ENCODE measurements at places on chromosomes 3 and 15.

- DNase-seq = no peak
These were observed 67.2 kb downstream of the BOC start for GRCh38 chr3:113278599-113278955.

GRCh38 chr3:186991470-186991869 lies 61.1 kb downstream of the ST6GAL1 start:
- DNase-seq = no peak

DNA sequence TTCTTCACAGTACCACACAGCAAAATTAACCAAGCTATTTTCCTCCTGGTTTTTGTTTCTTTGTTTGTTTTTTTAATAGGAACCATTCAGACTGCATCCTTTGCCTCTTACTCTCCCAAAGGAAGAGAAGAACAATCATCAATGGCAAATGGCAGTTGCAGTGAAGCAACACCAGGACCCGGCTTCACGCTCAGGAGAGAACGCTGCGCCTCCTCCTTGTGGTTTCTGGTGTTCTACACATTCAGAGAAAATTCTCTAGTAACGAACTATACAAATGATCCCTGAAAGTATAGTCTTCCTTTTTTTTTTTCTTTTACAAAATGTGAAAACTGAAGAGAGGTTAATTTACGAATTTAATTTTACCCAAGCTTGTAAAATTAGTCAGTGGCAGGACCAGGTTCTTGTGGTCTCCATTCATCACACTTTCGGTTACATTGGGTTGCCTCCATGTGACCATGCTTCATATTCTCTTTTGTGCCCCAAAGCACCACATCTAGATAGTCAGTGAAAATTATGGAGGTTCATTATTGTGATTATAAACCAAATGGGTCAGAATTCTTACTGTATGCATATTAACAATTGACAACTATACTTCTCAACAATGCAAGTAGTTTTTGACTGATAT lies 10.6 kb upstream of the MINDY2 start:
- no peak for DNase-seq

GRCh38 chr3:67405193-67405592 lies 249.2 kb downstream of the SUCLG2 start:
- no peak for DNase-seq

- no peak for DNase-seq
These were observed 23.3 kb downstream of the ST3GAL6 start for GRCh38 chr3:98786364-98787006.

- no peak for DNase-seq
These were observed 64.6 kb downstream of the CPN2 start for GRCh38 chr3:194286375-194287146.

DNA sequence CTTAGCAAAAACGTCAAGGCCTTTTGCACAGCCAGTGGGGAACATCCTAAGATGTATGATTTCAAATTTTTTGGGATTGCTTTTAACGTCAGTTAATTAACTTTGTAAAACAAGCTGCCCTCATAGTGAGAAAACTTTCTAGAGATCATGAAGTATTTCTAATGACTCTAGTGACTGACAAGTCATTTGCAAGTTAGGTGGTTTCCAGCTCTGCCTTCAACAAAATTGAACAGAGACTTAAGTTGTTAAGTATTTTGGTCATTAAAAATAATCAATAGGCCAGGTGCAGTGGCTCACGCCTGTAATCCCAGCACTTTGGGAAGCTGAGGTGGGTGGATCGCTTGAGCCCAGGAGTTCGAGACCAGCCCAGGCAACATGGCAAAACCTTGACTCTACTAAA lies 71.2 kb downstream of the CHDH start:
- DNase-seq = no peak

- DNase-seq = no peak
These were observed 59.8 kb upstream of the THSD4 start for GRCh38 chr15:71055461-71055860.

- no peak for DNase-seq
These were observed 32.5 kb downstream of the TPRG1 start for GRCh38 chr3:189204167-189204866.

DNA sequence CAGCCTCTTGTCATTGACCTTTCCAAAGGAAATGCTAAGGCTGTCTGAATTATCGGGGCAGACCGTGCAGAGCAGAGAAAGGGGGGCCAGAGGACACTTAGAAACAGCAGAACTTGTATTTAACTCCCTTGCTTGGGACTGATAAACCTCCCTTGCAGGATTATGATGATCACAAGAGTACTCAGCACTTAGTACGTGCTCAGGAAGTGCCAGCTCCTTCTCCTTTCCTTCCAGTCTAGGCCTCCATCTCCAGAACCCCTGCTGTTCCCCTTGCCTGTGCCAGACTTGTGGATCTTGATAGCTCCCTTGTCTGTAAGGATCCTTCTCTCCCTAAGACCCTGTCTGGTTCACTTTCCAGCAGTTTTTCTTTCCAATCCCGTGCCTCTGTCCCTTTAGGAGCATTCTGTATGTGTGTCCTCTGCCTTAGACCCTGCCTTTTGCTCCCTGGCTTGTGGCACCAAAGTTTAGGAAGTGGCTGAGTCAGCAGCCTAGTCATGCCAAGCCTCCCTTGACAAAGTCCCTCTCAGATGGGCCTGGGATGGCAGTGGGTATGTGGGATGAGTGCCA lies 747 bp downstream of the SORD start:
- no peak for DNase-seq

- no peak for DNase-seq
These were observed 36.7 kb upstream of the SLC7A14 start for GRCh38 chr3:170622369-170623159.

DNA sequence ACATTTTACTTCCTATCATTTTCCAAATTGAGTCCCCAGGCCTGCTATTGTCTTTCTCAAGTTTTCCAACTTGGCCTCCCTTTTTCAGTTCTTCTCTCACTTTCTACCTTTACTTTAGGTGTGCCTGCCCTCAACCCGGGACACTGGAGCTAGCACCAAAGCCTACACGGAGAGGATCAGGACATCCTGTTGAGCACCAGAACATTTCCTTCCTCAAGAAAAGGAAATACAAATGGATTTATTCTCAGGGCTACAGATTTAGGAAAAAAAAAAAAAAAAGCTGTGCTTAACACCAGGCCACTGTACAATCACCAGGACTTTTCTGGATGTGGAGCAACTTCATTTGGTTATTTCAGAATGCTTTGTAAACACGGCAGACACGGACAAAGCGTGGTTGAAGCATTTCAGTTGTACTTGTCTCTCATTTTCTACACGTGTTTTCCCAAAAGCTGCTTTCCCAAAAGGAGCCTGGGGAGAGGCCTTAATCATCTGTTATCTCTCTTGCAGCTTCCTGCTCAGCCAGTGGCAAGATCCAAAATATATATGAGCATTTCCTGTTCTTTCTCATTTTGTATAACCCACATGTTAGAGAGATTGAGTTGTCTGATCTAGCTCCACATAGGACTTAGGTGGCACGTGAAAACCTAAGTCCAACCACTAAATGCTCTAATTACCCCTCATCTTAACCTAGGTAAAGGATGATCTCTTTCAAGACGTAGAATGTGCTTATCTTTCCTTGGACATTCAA lies 15.5 kb upstream of the ATP1B3 start:
- DNase-seq = no peak

DNA sequence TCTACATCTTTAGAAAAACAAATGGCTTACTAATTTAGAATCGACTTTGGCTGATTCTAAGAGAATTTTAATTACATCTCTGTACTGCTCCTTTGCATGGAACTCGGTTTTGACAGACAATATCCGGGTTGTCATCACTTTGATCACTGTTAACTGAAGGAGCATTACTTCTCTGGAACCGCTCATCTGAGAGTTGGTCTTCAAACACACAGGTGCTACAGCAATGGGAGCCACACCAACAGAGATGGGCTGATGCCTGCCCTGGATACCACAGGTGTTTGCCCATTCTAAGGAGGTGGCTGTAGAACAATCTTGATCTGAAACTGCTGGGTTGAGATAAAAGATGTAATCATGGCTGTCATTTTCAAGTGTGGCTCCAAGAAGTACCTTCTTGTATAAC lies 21.6 kb downstream of the LINS1 start:
- no peak for DNase-seq

DNA sequence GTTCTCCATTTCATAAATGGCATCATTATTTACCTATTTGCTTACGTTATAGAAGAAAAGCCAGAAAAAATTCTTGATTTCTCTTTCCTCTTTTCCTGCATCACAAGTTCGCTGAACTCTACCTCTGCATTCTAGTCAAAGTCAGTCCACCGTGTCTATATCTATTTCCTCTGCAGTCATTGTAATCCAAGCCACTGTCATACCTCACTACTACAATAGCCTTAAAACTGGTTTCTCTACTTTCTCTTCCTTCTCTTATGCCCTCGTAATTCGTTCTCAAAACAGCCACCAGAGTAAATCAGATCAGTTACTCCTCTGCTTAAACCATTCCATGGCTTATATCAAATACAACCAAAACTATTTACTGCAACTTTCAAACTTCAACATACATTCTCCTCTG lies 13.4 kb upstream of the FAM81A start:
- DNase-seq = no peak

- no peak for DNase-seq
These were observed 224.1 kb downstream of the TPRG1 start for GRCh38 chr3:189395825-189396224.

DNA sequence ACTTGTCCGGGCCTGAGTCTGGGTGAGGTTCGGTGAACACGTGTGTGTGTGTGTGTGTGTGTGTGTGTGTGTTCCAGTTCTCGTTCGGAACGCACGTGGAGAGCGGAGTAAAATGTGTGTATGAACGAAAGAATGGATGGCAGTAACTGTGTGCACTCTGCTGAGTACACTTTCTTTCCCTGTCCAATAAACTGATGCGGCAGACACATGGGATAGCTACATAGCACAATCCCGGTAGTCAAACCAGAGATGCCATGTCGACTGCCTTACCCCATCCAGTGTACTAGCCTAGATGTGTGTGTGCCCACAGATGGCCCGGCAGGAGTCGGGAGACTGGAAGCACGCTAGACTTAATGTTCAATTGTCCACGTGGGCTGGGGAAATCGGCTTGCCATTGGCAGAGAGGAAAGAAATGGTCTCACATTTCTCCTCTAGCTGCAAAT lies 507 bp upstream of the GOLIM4 start:
- no peak for DNase-seq

DNA sequence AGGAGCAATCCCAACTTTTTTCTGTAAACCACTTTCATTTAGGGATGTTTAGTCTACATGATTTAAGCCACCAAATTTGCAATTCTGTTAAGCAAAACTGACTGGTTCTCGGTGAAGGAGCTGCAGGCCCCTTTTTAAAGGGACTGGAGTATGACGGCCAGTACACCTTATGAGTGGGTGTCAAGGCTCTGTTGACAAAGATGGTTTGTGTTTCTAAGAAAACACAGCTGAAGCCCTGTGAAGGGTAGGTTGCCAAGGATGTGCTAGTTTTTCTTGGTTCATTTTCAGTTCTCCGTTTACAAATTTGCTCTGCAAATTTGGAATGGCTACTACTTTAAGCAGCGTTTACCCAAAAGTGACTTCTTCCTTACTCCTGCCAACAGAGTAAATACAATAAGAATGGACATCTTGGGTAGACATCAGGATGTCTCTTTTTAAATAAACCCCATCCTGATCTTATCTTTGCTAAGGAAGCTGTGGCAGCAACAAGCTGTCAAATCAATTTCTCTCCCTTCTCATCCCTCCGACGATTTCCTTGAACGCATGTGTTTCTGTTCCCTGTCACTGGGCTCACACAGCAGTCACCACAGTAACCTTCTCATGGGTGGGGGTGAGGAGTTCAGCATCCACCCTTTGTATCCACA lies 58.2 kb upstream of the CMTM8 start:
- no peak for DNase-seq

- no peak for DNase-seq
These were observed 194.2 kb upstream of the ICE2 start for GRCh38 chr15:60673166-60673565.

DNA sequence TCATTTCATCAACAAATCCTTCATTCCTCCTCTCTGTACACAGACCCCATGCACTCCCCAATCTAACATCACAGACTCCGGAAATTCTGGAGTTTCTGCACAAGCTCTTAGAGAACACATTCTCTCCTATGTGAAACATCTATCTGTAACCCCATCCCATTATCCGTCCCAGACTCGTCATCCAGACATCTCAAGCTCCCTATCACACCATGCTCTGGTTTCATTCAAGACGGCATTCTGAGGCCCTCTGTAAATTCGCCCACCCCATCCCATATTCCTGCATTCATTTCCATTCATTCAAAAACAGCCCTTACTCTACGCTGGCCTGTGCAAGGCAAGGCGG lies 575 bp downstream of the LEO1 start:
- DNase-seq = no peak

DNA sequence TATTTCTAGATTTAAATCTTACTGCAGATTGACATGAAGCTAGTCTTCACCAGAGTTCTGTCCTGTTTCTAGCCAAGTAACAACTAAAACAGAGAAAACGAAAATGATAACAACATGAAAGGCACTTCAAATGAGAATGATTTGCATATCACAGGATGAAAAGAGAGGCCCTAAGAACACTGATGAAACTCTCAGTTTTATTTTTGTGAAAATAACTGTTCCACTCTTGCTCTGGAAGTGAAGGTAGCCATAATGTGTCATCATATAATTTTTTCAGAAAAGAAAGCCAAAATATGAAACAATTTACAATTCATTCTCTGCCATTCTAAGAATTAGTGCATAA lies 274.4 kb downstream of the ADAMTSL3 start:
- DNase-seq = no peak

DNA sequence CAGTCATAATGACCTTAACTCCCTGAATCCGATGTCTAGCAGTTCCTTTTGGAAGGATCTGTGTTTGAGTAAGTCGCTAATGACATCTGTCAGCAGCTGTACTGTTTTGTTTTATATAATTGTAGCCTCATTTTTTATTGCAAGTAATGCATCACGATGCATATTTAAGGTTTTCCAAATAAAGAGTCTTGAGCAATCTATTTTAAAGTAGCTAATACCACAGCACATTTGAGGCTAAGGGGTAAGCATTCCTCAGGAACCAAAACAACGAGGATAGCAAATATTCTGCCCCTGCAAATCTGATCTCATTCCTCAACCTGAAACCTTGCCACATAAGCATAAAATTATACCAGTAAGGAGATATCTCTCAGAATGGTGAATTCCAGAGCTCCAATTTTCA lies 98.7 kb downstream of the TBC1D5 start:
- DNase-seq = no peak

- DNase-seq = no peak
These were observed 156.0 kb upstream of the TRIM42 start for GRCh38 chr3:140521751-140522445.

- no peak for DNase-seq
These were observed 17.2 kb downstream of the IMPG2 start for GRCh38 chr3:101303089-101303731.

GRCh38 chr3:149589332-149589731 lies 68.5 kb downstream of the WWTR1 start:
- no peak for DNase-seq

DNA sequence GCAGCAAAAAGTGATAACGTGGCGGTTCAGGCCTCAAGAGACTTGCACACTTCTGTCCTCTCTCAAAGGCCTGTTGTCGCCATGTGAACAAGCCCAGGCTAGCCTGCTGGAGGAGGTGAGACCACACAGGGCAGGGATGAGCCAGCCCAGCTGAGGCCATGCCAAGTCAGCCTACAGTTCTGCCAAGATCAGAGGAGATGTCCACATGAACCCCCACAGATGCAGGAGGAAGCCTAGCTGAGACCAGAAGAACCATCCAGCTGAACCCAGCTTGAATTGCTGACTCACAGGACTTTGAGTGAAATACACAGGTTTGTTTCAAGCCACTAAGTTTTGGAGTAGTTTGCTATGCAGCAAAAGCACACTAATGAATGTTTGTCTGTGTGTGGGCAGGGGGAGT lies 50.3 kb upstream of the SEC13 start:
- no peak for DNase-seq

GRCh38 chr3:196378146-196378841 lies 40.1 kb upstream of the TM4SF19 start:
- DNase-seq = no peak

Data from esophagus squamous epithelium (tissue), 5 donors.